Hindlimb muscle (tissue), 1 donor: ENCODE measurements at places on chromosomes 13 and 19. TPM values are rescaled to one million over a fixed set of nuclear protein-coding genes. Genes with fewer than 3 reads are reported as not detected.
A peak's percentile ranks its signal among the peaks of the same experiment; 100 is the strongest.

DNA sequence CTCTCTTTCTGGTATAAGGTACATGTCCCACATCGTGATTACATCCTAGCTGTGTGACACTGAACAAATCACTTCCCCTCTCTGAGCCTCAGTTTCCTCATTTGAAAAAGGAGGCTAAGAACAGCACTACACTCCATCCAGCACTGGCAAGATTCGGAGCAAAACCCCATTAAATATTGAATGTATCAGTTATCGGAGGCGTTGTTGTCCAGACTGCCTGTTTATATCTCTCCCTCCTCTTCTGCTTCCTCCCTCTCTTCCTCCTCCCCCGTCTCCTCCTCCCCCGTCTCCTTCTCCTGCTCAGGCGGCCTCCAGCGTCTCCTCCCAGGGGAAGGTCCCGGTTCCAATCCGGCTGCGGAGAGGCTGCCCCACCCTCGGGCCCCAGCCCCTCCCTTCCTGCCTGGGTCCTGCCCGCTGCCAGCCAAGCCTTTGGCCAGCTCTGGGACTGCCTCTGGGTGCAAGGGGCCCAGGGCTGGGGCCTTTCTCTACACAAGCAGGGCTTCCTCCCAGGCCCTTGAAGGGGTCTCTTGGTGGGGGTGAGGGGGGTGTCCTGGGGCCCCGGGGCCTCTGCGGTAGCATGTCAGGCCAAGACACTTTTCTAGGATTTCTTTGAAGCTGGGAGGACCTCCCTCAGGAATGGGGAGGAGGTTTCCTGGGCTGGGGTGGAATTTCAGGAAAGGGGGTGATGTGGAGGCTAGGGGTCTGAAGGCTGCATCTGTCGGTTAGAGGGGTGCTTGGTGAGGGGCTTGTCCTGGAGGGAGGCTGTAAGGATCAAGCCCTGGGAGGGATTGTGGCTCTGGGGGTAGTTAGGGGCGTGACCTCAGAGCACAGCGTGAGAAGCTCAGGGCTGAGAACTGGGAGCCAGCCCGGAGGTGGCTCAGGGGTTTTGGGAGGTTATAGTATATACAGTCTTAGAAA lies 1.9 kb downstream of the RRAS start:
- DNase-seq, result peak; percentile 63

SLC17A7 gene
- 0.76 TPM for polyA plus RNA-seq

GRCh38 chr13:76481738-76482137 lies 404.5 kb downstream of the KCTD12 start:
- DNase-seq, result no peak

SLC6A16 gene
- polyA plus RNA-seq, result 1.9 TPM

DNA sequence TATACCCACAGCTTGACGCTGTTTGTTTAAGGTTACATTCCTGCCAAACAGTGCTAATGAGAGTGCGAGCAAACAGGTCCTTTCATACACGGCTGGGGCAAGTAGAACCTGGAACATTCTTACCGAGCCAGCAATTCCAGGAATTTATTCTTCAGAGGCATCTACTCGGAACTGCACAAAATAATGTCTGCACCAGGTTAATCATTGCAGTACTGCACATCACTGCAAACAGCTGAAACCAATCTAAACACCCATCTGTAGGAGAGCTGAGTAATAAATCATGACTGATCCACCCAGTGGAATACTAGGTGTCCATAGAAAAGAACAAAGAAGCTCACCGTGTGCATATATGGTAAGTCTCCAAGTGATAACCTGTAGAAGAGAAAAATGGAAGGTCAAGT lies 1.2 kb upstream of the ZNF579 start:
- no peak for DNase-seq

DNA sequence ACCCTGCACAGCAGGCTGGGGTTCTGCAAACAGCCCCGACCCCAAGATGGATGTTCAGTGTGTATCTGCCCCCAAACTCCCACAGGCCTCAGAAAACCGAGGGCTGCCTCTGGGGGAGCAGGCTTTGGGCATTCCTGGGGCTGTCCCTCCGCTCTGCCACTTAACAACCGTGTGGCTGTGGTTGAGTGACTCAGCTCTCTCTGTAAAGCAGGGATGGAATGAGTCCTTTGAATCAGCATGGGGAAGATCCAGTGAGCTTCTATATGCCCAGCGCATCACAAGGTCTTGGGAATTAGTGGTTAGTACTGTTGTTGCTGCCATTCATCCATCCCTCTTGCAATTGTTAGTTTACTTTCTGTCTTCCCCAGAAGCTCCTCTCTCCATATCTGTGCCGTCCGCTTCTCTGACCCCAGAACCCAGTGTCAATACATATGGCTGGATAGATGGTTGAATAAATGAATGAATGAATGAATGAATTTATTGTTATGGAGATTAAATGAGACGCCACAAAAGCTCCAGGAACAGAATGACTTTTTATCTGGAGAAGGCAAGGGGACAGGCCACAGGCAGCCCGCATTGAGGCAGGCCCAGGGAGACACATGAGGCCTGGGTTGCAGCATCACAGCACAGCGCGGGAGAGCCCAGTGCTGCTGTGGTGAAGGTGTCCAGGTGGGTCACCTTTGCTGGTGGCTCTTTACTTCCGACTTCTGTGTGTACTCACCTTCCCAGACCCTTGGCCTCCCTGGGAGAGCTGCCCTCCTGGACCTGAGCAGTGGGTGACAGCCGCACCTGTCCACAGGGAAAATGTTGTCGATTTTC lies 89.2 kb downstream of the RGCC start:
- no peak for DNase-seq

- no peak for DNase-seq
Observed at GRCh38 chr13:108026680-108027410, 188.5 kb downstream of the LIG4 start.

ATG4D gene
- 26.2 TPM for polyA plus RNA-seq

DNA sequence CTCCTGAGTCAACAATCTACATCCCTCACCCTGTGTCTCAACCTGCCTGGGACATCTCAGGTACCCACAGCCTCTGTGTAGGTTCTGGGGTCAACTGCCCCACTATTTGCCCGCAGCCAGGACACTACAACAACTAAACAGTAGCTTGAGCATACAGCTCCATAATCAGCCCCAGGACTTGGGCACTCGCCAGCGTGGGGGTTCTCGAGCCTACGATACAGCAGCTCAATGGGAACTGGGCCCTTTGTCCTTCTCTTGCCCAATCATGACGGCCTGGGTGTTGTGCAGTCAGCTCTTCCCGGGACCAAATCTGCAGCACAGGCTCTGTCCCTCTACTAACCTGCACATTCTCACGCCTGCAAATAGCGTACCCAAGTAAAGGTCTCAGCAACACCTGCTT lies 1.3 kb downstream of the ZNF180 start:
- DNase-seq, result no peak

FXYD1 gene
- 281 TPM for polyA plus RNA-seq

IL4I1 gene
- 1.8 TPM for polyA plus RNA-seq

LILRA1 gene
- 0.56 TPM for polyA plus RNA-seq

GRCh38 chr13:26558987-26559386 lies 1.5 kb downstream of the WASF3 start:
- DNase-seq, result no peak

GRCh38 chr19:29845574-29846176 lies 33.9 kb downstream of the CCNE1 start:
- DNase-seq, result peak; percentile 33

DNA sequence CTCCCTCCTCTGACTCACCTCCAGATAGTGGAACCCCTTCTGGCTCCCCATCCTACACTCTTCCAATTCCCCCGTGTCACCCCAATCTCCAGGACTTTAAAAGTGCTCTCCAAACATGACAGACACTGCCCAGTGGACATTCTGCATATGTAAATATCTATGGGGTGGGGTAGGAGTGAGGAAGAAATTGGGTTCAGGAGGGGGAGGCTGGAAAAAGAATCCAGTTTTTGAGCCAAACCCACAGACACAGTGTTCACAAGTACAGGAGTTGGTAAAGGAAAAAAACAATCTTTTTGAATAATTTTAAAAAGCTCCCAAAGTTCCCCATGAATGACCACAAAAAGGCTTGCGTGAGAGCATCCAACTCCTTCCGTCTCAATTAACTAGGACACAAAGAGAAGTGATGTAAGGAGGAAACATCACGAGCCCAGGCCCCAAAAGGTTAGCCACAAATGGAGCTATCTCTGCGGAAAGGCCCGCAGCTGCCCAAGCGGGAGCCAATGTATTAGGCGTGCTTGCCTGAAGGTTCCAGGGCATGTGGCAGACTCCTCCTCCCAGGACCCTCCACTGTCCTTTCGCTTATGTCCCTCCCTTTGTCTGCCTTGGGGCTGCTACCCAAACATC lies 18.0 kb downstream of the ZC3H4 start:
- DNase-seq, result no peak

GRCh38 chr19:24051516-24051915 lies 35.5 kb upstream of the ZNF254 start:
- no peak for DNase-seq

DNA sequence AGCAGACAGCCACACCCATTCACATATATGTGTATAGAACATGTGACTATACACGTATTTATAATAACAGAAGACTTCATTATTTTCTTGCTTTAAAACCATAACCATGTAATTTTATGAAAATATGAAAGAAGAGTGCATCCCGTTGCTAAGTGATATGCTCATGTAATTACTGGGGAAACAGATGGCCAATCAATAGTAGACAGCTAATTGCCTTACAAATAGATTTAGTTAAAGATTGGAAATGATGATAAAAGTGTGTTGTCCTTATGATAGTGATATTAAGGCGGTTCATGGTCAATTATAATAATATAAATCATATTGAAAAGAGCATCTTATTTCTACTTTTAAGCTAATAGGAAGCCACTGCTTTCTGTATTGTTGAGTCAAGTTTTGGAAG lies 95.9 kb downstream of the RFC3 start:
- DNase-seq, result no peak

DNA sequence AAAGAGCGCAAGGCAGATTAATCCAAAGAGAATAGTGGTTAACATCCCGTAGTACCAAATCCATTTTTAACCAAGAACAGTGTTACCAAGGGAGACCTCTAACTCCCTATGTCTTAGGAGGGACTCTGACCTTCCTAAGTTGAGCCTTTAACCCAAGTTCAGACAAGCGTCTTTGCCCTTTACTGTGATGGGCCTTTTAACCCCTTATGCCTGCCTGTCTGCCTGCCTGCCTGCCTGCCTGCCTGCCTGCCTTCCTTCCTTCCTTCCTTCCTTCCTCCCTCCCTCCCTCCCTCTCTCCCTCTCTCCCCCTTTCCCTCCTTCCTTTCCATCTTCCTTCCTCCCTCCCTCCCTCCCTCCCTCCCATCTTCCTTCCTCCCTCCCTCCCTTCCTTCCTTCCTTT lies 32.6 kb downstream of the CEACAM1 start:
- DNase-seq, result no peak

DNA sequence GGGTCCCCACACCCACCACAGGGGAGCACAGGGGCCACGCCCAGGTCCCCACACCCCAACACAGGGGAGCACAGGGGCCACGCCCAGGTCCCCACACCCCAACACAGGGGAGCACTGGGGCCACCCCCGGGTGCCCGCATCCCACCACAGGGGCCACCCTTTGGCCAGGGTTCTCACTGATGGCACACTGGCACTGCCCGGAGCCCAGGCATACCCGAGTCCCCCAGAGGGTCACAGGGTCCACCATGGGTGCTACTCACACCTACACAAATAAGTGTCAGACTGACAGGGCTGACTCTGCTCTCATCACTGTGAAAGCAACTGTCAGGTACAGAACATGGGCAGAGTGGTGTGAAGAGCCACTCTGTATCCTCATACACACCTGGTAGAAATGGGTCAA lies 98.8 kb downstream of the TUBGCP3 start:
- no peak for DNase-seq

- no peak for DNase-seq
Observed at GRCh38 chr13:112741185-112741755, 51.4 kb downstream of the ATP11A start.

GRCh38 chr13:84730376-84730775 lies 848.1 kb upstream of the SLITRK1 start:
- no peak for DNase-seq

ZNF230 gene
- 2.1 TPM for polyA plus RNA-seq

- no peak for DNase-seq
Observed at GRCh38 chr13:80312012-80312704, 28.8 kb downstream of the SPRY2 start.

DNA sequence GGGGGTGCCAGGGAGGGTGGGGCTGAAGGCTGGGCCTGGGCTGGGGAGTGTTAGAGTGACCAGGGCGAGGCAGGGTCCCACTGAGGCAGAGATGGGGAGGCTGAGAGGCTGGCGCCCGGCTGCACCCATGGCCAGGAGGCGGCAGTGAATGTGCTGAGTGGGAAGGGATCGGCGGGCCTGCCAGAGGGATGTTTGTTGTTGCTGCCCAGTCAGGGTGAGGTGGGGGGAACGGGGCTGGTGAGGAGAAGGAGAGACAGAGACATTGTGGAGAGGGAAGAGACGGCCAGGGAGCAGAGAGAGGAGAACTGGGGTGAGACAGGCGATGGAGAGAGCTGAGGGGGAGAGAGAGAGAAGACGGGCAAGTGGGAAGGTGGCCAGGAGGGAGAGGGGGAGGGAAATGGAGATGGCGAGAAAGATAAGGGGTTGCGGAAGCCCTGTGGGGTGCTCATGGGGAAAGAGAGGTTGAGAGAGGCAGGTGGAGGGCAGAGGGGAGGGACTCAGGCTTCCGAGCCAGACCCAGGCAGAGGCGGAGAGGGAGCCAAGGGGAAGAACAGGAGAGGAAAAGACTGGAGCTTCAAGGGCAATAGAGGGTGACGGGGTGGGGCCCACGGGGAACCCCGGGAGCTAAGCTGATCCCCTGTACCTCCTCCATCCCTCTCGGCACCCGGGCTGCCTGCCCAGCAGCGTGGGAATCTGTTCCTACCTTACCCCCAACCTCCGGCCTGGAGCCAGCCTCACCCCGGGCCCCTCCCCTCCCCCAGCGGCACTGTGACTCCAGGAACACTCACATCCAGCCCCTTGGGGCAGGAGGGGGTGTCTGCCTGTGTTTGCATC lies 690 bp upstream of the B3GNT8 start:
- no peak for DNase-seq

- no peak for DNase-seq
Observed at GRCh38 chr13:96794669-96795068, 199.6 kb downstream of the OXGR1 start.

DNA sequence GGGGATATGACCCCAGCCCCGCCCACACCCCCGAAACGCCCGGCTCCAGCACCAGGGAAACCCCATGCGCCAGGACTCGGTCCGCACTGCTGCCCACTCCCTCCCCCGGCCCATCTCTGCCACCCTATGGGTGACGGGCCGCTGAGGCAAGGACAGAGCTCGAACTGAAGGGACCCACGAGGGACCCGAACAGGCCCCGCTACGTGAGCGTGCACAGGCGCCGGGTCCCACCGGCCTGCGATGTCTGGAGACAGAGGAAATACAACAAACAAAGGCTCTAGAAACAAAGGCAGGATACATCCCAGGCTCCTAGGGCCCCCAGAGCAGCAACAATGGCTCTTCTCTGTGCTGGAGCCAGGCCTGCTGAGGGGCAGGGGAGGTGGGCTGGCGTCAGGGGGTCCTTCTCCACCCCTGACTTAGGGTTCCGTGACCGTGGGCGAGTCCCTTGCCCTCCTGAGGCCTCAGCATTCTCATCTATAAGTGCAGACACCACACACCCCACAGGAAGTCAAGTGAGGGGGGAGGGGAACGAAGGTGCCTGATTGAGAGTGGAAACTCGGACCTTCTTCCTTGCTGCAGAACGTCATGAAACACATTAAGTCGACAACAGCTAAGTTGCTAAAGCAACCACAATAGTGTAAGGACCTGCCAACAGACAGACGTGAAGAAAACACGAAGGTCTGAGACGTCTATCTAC lies 3.1 kb downstream of the ABHD17A start:
- DNase-seq, result no peak
